ENCODE measurements at places on chromosomes 3 and 15.

GRCh38 chr3:43759297-43759782, 68.6 kb downstream of the ABHD5 start:
- no peak for DNase-seq

- no peak for DNase-seq
Measured at GRCh38 chr3:111906656-111907055, 47.6 kb downstream of the PHLDB2 start.

- DNase-seq: no peak
Measured at GRCh38 chr3:121491683-121492320, 54.0 kb downstream of the POLQ start.

DNA sequence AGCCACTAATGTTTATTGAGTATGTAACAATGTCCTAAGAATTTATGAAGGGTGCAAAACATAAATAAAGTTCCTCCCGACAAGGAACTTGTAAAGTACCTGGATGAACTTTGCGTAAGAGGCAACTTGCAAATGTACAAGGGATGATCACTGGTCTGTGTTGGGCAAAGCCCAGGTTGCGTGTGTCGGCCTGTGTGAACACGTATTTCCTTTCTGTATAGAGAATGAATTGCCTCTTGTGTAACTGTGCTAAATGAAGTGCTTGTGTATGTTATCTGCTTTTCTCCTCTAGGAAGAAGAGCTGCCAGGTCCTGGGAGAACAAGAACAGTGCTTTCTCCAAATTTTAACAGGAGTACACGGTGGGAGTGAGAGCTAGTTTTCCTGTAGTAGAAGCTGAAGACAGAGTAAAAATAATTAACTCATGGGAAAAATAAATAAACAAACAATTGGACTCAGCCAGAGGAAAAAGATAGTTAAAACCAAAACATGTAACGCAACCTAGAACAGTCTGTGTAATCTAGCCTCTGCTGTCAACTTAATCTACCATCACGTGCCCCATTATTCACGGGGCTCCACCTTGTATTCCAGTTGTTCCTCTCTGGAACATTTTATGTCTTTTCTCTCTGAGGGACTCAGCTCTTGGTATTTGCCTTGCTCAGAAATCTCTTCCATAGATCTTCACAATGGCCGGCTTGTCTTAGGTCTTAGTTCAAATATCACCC, 83.7 kb upstream of the RASGRP1 start:
- no peak for DNase-seq

DNA sequence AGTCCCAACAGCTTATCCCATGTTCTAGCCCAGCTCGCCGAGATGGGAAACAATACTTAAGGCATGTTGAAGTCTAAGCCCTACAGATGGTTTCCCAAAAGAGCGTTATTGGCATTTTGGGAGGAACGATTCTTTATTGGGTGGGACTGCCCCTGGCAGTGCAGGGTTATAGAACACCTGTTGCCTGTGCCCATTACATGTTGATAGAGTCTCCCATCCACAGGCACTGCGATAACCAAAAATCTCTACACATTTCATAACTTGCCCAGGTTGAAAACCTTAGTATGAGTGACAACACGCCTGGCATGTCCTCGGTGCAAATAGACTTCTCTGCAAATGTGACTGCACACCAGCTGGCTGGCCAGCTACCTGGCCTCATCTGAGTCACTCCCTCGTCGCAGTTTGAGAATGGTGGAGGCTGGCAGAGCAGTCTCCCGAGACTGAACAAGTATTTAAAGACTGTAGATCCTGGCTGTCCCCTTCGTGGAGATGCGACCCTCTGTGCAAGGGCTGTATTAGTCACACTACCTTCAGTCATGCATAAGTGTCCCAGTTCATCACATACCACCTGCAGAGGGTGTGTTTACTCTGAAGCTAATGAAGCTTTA, 18.7 kb downstream of the ZNF80 start:
- no peak for DNase-seq
